Stimulated activated CD4-positive, alpha-beta T cell treated with anti-CD3 and anti-CD28 coated beads, Interleukin-12 subunit alpha, Interleukin-12 subunit beta, amount 100 ng/mL, for 24 hours (primary cell): ENCODE measurements at places on chromosomes 6 and 20.
A peak's percentile ranks its signal among the peaks of the same experiment; 100 is the strongest.

DNA sequence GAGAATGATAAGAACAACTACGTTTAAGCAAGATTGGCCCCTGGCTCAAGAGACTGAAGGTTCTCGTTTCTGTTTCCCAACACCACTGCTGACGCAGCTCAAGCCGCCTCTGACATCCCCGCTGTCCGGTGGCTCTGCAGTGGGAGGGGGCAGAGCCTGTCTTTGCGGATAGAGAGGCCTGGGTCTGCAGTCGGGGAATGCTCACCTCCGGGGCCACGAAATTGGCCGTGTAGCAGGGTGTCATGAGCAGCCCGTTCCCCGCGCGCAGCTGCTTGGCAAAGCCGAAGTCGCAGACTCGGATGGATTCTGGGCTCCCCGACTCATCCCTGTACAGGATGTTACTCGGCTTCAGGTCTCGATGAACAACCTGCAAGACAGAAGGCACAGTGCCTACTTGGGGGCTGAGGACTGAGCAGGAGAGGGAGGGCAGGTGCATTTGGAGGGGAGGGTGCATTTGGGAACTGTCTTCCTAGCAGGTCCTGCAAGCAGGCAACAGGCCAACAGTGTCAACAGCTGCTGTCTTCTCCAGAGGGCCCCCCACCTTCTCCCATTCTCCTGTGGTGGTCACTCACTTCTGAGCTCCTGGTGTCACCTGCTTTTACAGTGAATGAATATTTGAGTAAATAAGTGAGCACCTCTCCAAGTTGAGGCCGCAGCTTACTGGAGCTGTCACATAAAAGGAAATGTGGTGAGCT lies 40.5 kb upstream of the MPC1 start:
- no peak for DNase-seq

GRCh38 chr20:56595746-56596475 lies 33.2 kb upstream of the TFAP2C start:
- DNase-seq = no peak

GRCh38 chr20:13552061-13552460 lies 86.7 kb downstream of the TASP1 start:
- no peak for DNase-seq

GRCh38 chr6:144063744-144064401 lies 31.5 kb downstream of the SF3B5 start:
- DNase-seq = peak; percentile 68

DNA sequence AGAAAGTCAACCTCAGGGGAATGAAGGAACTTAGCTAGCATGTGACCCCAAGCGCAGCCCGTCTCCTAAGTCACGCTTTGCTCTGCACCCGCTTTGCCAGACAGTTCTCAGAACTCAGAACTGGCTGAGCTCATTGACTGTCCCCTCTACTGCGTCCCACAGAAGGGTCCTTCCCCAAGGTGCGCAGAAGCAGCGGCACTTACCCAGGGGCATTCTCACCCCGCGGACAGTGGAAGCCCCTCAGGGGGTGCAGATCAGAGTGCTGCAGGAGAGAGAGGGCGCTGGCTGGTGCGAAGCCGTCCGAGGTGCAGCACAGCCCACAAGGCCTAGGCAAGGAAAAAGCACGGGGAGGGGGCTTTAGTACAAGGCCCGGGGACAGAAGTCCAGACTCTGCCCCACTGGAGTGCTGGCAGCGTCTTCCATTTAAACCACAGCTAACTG lies 807 bp downstream of the SNHG17 start:
- DNase-seq = no peak

DNA sequence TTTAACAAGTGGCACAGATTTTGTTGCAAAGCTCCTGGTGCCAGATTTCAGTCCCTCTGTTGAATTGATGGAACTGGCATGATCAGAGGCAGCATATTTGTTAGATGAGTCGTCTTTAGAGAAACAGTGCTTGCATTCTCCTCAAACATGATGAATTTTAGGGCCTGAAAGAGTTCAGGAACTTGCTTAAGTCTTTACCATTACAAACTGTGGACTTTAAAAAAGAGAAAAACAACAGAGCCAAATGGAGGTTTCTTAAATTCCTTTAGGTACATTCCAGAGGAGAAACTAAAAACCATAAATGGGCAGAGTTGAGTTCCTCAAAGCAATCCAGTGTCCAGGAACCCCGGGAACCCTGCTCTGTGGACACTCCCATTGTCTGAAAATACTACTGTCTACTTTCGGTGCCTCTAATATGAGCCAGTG lies 2.5 kb downstream of the GTF2H5 start:
- no peak for DNase-seq

GRCh38 chr6:157203312-157203744 lies 120.0 kb downstream of the TMEM242 start:
- no peak for DNase-seq

DNA sequence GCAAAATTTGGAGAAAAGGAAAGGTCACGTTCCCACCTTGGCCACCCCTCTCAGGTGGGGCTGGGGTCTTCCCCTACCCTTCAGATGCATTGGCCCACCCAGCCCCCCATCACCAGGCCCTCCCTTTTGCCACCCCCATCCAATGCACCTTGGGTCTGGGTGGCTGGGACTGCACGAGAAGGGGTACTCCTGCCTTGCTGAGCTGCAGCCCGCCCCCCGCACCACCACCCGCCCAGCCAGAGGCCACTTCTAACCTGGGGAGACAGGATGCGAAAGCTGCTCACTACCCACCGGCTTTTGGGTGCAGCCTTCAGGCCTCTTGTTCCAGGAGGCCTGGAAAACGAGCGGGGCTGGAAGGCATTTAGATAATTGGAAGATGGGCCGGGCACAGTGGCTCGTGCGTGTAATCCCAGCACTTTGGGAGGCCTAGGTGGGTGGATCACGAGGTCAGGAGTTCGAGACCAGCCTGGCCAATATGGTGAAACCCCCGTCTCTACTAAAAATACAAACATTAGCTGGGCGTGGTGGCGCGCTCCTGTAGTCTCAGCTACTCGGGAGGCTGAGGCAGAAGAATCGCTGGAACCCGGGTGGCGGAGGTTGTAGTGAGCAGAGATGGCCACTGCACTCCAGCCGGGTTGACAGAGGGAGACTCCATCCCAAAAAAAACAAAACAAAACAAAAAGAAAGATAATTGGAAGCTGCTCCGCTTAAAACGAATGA lies 1.2 kb upstream of the CDC25B start:
- no peak for DNase-seq
